ENCODE measurements at places on chromosomes 2 and 18.

- no peak for DNase-seq
These were observed 212.3 kb downstream of the HDAC4 start for GRCh38 chr2:239188536-239188935.

DNA sequence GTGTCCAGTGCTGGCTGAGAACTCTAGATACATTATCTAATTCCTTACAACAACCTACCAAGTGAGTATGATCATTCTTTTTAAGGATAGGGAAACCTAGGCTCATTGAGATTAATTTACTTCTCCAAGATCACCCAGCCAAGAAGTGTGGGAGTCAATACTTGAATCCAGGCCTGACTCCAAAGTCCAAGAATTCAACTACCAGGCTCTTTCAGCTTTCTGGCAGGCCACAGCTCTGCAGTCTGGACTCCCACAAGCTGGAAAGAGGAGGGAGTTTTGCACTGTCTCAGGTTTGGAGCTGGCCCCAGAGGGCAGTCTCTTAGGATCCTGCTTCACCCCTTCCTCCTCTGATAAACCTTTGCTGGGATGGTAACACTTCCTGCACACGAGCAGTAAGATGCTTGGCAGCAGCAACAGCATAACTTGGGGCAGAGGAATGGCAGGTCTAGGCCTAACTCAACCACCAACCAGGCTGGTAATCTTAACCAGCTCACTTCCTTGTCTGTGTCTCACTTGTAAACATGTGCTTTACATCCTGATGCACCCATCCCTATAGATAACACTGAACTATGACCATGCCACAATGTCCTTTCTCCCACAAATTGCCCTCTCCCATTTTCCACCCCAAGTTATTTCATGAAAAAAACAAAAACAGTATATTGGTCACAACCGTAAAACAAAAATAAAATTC is 111.1 kb upstream of the ACAA2 start:
- DNase-seq = no peak

GRCh38 chr2:113266431-113266830 is 12.3 kb downstream of the PAX8 start:
- no peak for DNase-seq

GRCh38 chr2:39433586-39434195 is 3.4 kb downstream of the MAP4K3 start:
- no peak for DNase-seq

GRCh38 chr2:137333386-137334165 is 568.2 kb downstream of the THSD7B start:
- DNase-seq = no peak

- no peak for DNase-seq
These were observed 301.3 kb upstream of the ID2 start for GRCh38 chr2:8380566-8380965.

DNA sequence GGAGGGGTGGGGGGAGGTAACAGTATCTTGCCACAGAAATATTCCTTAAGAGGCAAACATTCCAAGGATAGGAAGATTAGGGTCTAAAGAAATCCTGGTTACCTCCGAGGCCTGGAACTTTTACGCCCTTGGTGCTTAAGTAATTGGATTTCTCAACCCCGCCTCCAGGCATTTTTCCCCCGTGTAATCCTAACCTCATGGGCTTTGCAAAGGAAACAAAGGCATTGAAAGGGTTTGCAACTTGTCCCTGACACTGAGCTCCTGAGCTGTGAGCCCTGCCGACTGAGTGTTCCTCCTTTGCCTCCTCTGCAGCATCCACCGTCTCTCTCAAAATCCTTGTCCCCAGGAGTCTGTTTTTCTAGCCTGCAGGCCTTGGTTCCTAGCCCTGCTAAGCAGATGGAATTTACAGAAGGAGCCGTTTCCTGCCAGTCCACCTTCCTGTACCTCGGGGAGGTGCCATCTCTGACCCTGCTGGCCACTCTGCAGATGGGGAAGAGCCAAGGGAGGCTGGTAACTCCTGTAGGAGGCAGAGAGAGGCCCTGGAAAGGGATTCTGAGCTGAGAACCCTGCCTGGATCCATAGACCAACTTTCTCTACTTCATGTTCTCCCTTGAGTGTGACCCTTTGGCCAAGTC is 24.2 kb downstream of the TET3 start:
- peak; percentile 89 for DNase-seq

- no peak for DNase-seq
These were observed 4.6 kb upstream of the TCF4 start for GRCh38 chr18:55592572-55592971.

GRCh38 chr2:127579231-127579630 is 43.7 kb downstream of the MYO7B start:
- no peak for DNase-seq

- no peak for DNase-seq
These were observed 2.0 kb downstream of the FMNL2 start for GRCh38 chr2:152336854-152337510.

GRCh38 chr2:239468491-239469105 is 67.8 kb upstream of the HDAC4 start:
- no peak for DNase-seq

DNA sequence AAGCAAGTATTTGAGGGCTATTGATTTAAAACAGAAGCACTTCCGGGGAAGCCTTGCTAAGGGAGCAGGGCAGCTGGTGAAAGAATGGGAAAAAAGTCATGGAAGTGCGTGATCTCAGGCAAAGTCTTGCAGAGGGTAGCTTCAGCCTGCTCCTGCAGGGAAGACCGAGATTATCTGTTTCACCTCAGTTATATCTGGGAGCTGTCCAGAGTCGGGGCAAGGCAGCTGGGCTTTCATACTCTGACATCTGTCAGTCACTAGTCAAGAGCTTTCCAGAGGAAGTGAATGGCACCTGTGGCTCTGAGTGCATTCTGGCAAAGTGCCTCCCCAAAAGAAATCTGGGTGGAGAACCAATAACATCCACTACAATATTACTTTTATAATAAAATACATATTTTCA is 8.7 kb downstream of the NXPH2 start:
- DNase-seq = no peak

GRCh38 chr2:234071664-234072063 is 21.2 kb downstream of the SPP2 start:
- no peak for DNase-seq

GRCh38 chr18:28432339-28432738 is 255.4 kb upstream of the CDH2 start:
- no peak for DNase-seq

GRCh38 chr2:217988014-217988839 is 14.6 kb downstream of the TNS1 start:
- no peak for DNase-seq

DNA sequence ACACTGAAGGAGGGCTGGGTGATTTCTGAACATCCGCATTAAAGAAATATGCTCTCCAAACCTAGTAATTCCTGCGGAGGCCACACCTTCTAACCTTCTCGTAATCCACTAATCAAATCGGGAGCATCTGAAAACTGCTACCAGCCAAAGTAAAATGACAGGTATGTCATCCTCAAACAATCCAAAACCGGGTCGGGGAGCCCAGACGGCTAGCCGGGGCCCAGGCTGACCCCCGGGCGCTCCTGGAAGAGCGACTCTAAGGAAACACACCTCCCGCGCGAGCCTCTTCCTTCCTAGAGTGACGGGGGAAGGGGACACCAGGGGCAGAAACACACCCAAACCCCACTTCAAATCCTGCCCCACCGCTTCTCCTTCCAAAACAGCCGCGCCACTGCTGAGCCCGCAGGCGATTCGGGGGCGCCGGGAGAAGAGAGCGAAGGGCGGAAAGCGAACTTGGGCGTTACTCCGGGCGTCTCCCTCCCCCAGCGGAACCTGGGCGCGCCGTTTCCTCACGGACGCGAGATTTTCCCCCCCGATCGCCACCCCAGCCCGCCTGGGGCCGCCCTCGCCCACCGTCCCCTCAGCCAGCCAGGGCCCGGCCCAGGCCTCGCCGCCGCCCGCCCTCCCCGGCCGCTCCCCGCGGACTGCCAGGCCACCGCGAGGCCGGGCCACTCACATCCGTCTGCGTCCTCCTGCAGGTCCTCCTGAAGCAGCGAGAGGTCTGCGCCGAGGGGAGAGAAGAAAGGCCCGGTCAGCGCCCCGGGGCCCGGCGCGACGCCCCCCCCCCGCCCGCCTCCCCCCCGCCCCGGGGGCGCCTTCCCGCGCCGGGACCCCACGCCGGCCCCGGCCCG is 584 bp downstream of the PPP4R1 start:
- DNase-seq = no peak

DNA sequence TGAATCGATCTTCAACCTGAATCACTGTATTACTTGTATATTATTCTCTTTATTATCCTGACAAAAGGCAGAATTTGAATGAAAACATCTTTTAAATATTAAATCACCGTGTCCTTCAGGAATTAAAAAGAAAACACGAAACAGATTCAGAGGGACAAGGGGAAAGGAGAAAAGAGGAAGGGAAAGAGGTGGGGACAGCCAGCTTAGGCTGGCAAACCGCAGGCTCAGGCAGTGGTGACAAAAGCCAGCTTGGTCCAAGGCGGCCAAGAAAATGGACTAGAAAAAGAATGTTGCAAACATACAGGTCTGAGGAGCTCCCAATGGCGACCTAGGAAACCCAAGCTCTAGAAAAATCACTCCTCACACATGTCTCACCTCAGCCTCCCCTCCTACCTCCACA is 6.8 kb downstream of the B4GALT6 start:
- no peak for DNase-seq

DNA sequence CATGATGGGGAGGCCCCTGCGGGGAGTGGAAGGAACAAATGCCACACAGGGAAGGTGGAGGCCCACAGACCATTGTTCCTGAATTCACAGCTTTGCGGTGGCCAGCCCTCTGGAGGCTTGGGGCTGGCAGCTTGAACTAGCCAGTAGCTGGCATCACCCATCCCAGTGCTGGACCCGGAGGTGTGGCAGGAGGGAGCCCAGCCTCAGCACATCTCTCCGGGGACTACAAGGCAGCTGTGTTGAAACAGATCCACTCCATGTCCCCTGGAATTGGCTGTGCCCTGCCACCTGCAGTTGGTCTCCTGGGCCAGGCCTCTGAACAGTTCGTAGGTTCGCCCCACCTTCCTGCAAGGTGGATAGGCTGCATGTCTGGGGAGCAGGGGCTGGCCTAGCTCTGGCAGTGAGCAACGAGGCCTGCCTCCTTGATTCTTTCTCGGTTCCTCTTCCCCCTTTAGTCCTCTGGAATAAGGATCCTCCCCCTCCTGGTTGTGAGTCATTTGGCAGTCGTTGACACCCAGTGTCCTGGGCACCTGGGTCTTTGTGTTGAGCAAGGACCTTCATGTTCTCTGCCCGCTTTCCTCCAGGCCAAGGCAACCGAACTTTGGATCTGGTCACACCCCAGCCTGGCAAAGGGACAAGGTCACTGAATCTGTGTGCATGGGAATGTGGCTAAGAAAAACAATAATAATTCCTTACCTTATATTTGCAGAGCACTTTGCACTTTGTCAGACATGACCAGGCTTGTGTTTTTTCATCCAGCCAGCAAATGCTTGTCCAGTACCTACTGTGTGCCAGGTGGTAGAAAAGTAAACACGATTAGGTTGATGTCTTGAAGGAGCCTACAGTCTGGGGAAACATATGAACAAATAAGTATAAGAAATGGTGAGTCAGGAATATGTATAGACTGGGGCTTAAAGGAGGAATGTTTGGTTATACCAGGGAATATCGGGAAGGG is 55.0 kb upstream of the MCFD2 start:
- DNase-seq = no peak

DNA sequence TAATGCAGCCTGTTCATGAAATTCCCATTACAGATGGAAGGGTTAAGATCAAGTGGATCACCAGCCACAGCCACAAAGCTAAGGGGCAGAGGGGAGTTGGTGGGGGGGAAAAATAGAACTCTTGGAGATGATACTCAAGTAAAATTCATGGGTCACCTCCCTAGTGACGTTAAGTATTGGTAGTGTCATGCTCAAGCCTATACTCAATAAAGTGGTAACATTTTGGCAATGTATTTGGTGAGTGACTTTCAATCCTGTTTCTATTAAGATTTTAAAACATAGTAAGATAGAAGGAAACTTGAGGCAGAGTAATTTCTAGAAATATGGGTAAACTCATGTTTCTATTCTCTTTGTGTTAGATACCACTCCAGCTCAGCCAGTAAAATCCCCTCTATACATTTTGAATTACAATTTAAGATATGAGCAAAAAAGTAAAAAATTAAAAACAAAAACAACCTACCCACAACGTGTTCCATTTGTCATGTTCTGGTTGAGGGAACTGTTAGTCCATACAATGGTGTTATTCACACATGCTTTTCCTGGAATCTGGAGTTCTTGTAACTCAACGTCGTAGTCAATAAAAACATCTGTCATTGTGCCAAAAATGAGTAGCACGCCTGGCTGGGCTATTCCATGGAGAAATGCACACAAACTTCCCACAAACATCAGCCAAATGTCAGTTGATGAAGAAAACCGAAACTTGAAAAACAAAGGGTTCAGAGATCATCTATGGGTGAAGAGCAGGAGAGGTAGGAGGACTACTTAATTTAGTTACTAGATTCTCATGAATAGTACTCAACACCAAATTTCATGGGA is 18.1 kb downstream of the ABCB11 start:
- no peak for DNase-seq

GRCh38 chr2:119086327-119086726 is 72.2 kb downstream of the C1QL2 start:
- no peak for DNase-seq

DNA sequence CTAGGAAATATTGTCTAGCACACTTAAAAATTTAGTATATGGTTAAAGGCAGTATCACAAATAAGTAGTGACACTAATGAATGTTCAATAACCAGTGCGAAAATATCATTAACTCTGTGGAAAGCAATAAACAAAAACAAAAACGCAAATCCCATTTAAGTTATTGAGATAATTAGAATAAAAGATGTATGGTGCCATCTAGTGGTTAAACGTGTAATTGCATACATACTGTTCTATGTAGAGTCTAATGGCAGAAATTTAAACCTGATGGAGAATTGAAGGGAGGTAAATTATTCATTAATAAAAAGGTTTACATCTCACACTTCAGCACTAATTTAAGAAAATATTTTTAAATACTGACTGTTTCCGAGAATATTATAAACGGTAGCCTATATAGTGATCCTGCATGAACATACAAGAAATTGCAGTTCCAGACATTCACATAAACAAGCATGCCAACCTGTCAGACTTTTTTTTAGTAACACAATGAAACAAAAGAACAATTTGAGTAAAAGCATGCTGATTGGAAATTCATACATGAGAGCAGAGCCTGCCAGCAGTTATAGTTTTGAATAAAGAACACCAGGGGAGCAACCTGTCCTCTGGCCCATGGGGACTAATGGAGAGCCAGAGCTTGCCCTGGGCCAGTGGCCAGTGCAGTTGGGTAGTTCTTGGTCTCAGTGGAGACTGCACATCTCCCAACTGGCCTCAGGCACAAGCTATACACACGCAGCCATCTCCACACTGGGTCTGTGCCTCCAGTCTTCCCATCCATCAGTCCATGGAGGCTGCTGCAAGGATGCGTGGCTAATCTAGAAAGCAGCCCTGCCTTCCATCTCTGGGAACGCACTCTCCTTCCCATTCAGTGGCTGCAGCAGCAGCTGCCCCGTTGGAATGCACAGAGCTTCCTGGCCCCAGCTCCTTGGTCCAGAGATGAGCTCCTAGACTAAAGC is 28.0 kb downstream of the GCG start:
- DNase-seq = peak; percentile 4

DNA sequence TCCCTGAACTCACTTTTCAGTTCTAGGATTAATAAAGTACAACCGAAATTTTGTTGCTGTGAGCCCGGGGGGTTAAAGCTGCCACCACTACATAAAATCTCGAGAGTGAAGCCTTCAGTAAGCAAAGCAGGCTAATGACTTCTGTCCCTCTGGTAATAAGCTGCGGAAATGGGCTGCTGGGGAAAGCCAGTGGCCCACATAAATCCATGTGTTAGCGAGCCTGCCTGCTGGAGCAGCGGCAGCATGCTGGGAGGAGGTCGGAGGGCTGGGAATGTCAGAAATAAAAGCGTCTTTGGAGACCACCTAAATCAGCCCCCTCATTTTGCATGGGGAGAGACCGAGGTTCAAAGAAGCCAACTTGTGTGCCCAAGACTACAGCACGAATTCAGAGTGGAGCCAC is 371.7 kb downstream of the TNS1 start:
- DNase-seq = no peak

Measured in cerebellar nuclear complex (tissue), 1 donor.